ENCODE measurements at places on chromosomes 1 and 21.

DNA sequence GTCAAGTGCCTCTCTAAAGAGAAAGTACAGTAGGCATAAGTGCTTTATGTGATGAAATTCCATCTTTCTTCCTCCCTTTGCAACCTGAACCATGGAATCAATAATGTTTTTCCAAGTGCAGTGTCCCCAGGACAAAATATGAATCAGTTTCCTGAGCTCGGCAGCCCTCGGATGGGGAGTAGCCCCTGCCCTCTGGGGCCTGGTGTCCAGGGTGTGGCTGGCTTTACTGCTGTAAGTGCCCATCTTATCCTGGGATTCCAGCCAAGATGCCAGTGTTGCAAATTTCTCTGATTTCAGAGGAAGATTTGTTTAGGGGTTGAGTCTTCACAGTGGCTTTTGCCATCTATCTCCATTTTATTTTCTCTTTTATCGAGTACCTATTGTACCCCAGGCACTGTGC is 40.5 kb upstream of the SRP9 start:
- no peak for DNase-seq

GRCh38 chr1:8002329-8002910 is 23.7 kb downstream of the ERRFI1 start:
- DNase-seq = no peak

DNA sequence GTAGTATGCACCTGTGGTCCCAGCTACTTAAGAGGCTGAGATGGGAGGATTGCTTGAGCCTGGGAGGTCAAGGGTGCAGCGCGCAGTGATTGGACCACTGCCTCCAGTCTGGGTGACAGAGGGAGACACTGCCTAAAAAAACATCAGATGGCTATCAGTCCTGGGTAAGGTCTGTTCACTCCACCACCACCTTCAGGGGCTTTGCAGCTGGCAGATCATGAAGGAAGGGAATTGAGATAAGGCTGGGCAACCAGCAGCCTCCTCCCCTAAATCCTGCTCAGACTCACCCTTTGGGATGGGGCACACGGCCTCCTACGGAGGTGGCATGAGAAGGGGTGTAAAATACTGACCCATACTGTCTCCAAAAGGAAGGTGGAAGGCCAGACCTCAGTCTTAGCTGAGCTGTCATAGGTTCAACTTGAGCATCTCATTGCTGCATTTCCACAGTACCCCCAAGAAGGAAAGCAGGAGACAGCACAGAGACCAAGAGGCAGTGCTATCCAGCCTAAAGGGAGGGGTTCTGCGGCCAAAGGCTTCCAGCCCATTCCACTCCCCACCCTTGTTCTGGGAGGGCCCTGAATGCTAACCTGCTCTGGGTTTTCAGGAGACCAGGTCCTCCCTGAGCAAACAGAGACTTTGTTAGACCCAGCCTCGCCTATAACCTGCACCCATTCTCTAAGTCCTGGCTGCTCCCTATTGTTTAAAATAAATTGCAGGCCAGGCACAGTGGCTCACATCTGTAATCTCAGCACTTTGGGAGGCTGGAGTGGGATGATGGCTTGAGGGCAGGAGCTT is 13.7 kb downstream of the SLC45A3 start:
- DNase-seq = no peak

DNA sequence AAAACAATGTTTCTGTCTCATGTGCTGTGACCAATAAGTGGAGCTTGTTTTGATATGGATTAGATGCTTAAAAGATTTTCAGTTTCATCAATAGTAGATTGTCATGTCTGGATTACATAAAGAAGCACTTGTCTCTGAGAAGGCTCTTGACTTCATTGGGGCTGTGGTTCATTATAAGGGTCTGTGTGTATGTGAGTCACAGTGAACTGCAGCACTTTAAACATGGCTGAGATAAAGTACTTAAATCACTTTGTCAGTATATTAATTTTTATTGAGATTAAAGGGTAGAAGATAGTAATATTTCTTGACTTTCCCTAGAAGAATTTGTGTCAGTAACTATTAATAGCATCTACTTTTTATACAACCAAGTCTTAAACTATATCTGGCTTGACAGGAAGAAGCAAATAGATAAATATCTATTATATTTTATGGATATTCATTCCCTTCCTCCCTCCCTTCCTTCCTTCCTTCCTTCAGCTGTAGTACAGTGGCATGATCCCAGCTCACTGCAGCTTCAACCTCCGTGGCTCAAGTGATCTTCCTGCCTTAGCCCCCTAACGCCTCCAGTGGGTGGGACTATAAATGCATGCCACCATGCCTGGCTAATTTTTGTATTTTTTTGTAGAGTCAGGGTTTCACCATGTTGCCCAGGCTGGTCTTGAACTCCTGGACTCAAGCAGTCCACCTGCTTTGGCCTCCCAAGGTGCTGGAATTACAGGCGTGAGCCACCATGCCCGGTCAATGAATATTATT is 48.8 kb downstream of the ZFYVE9 start:
- DNase-seq = no peak

- DNase-seq = no peak
These were observed 99.1 kb downstream of the DNM3 start for GRCh38 chr1:171940368-171940767.
